Hematopoietic multipotent progenitor cell treated with erythropoietin and hydrocortisone succinate and interleukin-3 and kit ligand, for 4 days (in vitro differentiated cells): ENCODE measurements at places on chromosomes 3 and 15.

DNA sequence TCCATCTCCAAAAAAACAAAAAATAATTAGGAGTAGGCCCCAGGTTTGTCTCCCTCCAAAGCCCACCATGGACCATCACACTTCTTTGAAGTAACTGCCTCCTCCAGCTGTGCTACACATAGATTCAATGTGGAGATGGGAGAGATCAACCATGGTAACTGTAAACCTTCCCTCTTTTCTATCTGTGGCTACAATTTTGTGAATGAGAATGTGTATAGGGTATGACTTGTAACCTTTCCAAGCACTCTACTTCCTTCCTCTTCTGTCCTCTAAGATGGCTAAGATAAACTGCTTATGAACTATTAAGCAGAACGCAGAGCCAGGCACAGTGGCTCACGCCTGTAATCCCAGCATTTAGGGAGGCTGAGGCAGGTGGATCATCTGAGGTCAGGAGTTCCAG, 55.5 kb upstream of the ATP11B start:
- peak; percentile 59 for DNase-seq

- no peak for DNase-seq
Observed at GRCh38 chr3:101466465-101467309, 46.3 kb downstream of the SENP7 start.

DNA sequence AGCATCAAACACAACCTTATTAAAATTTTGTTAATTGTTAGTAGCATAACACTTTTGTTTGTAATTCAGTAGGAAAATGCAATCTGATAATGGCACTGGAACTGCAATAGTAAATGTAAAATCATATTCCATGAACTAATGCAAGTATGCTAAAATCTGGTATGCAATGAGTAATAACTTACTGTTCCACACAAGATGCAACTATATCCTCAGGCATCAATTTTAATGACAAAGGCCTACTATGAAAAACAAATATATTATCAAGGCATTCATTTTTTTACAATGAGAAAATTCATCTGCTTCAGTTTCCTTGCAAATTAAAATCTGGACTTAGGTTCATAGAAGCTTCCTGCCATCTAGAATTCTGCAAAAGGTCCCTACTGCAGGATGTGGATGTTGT, 1.4 kb upstream of the NSMCE3 start:
- DNase-seq = no peak

GRCh38 chr3:141227752-141228151, 3.9 kb upstream of the PXYLP1 start:
- no peak for DNase-seq

DNA sequence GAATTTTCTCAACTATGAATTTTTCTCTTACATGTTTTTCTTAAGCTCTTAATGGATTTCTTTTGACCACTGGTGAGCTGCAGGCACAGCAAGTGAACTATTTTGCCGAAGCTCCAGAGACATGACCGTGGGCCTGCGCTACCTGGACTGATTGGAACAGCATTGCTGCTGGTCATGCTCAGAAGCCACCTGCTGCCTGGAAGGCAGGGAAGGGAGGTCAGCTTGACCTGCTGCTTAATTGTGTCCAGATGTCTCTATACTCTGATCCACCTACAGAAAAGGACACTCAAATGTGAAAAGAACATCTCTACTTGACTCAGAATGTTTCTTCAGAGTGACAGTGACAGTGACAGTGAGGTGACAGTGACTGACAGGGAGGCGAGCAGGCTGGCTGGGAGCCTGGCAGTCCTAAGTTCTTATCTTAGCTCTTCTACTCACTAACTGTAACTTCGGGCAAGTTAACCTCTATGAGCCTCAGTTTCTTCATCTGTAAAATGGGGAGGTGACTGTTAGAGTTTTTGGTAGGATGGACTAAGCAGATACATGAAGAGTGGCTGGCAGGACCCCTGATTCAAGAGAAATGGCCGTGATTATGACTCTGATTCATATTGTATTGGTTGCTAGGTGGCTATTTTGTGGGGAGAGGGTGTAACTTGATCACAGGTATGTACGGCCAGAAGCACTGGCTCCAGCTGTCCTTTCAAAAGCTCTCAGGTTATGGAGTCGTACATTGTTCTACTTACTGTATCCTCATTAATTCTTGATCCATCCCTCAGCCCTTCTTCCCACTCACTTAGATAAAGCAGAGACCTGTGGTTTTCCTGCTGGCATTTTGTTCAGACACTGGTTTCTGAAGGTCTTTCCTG, 54.8 kb upstream of the DLG1 start:
- DNase-seq = no peak

DNA sequence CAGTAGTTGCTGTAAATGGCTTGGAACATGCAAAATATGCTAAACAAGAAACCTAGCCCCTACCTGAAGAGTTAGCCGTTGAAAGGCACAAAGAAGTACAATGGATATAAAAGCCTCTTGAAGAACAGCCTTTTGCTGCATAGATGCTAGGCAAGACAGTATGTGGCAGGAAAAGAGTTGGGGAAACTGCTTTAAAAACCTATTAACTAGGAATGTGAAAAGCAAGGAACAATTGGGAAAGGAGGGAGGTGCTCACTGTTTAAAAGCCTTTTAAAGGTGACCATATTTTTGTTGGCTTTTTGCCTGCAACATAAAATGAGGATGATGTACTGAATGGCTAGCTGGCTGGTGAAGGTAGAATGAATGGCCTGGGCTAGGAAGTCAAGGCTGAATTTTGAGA, 24.5 kb upstream of the SOX2 start:
- no peak for DNase-seq

GRCh38 chr3:130389743-130390478, 44.4 kb downstream of the COL6A5 start:
- DNase-seq = no peak

DNA sequence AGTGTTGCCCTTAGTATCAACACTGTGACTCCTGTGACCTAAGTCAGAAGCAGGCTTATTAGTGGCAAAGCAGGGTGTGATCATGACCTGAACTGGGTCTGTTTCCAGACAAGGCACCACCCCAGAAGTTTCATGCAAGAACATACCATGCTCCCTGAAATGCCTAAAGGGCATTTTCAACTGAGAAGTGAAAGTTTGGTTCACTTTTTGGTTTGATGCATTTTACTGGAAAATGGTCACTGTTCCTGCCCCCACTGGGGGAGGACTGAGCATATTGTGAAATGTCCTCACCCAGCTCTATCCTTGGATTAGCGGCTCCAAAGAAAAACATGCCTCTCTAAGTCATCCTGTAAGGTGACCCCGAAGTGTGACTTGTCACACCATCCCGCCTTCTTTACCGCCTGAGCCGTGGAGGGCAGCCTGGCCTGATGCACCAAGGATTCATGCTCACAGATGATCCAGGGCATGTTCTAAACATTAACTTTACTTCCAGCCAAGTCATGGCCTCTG, 3.1 kb upstream of the FAM240A start:
- no peak for DNase-seq

DNA sequence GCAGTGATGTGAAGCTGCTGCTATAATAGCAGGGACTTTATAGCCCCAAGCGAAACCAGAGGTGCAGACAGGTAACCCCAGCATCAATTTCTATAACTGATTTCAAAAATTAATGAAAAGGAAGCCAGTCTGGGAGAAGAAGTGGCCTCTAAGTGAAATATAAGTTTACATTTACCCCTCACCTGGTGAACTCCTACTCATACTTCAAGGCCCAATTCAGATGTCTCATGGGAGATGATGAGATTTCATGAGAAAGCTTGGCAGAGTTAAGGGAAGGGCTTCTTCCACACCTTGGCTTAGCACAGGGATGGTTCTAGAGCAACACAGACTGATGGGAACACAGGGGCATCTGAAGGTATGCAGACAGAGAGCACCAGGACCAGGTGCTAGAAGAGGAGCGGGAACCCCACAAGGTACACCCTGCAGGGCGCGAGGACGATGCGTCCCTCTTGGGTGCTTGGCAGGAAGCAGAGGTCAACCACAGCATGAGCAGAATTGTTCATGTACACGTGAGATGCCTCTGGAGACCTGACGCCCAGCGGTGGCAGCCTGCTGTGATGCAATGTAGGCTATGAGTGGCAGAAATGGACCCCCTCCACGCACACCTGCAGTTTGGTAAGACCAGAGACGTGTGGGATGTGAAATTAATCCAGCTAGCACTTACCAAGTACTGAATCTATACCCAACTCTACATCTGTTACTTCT, 102.9 kb downstream of the SRGAP3 start:
- DNase-seq = no peak

- no peak for DNase-seq
Observed at GRCh38 chr3:139441656-139442055, 34.7 kb downstream of the RBP2 start.

DNA sequence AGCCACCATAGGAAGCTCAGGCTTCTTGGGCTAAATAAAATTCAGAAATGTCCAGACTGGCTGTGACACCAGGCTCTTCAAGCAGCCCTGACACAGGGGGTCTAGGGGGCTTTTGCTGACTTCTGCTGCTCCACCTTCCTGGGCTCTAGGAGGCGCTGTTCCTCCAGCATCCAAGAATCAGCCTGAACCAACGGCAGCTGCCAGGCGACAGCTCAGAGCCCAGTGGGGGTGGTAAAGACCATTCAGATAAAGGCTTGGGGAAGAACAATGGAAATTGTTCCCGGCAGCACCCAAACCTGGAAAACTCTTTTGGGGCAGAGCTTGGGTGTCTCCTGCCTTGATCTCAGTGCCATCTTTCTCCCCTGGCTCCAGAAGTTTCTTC, 21.6 kb upstream of the PSTPIP1 start:
- peak; percentile 72 for DNase-seq

DNA sequence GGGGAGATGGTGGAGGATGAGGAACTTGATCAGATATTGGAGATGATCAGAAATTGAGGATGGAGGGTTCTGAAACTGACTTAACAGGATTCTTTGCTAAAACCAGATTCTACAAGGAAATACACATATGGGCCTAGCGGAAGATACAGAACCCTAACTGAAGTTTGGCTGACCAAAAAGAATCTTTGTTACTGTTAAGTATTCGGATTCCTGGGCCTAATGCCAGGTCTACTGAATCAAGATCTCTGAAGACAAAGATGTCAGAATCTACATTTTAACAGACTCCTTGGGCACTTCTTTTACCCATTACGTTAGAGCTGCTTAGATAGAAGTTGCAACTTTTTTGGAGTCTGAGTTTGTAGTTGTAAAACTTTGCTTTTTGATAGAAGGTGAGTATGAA, 137.7 kb downstream of the FNDC3B start:
- no peak for DNase-seq

DNA sequence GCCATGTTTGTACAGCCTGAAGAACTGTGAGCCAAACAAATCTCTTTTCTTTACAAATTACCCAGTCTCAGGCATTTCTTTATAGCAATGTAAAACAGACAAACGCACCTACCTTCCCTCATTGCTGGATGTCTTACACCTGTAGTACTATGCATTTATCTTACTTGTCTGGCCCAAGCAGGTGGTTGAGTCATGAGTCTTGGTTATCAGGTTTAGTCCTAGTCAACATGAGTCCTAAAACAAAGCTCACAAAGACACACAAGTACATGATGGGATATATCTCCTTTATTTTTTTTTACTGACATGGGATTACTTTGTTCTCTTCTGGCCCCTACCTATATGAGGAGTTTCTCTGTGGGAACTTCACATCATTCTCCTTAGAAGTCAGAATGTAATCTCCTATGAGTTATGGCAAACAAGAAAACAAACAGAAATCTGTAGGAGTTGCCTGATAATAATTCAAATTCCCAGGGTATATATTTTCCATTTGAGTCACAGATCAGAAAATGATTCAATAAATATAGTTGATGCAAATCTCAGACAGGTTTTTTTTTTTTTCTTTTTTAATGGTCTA, 33.6 kb upstream of the PLSCR2 start:
- no peak for DNase-seq

DNA sequence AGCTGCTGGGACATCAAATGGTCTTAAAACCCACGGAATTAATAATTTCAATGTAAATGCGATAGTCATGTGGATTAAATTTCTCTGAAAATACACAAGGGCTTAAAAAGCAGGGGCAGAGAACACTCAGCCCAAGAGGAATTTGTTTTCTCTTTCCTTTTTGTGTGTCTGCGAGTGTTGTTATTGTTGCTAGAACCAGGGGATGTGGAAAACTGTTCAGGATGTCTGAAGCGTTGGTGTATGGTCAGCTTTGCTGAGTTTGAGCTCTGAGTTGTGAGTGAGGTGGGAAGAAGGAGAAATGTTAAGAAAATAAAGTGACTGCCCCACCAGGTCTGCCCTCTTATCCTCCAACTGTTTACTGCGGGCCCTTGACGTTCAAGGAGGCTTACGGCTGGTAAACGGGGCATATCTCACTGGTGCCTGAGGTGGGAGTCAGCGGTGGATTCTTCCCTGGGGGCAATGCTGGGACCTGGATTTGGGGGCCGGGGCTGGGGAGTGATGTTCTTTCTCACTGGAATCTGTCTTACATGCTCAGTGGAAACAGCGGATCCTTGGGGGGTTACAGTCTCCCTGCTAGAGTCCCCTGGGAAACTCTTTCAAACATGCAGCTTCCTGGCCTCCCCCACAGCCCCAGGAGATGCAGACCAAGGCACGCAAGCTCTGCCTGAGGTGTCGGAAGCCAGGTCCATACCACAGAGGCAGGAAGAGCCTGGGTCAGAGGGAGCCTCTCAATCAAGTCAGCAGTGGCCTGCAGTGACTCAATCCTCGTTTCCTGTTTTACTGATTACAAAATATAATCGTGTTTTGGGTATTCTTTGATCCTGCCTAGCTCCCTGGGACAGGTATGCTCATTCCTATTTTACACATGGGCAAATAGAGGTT, 41.8 kb downstream of the ITGA11 start:
- DNase-seq = peak; percentile 58

GRCh38 chr3:197504641-197505121, 51.1 kb downstream of the BDH1 start:
- DNase-seq = no peak

- peak; percentile 41 for DNase-seq
Observed at GRCh38 chr3:15556512-15556911, 35.0 kb upstream of the COLQ start.

DNA sequence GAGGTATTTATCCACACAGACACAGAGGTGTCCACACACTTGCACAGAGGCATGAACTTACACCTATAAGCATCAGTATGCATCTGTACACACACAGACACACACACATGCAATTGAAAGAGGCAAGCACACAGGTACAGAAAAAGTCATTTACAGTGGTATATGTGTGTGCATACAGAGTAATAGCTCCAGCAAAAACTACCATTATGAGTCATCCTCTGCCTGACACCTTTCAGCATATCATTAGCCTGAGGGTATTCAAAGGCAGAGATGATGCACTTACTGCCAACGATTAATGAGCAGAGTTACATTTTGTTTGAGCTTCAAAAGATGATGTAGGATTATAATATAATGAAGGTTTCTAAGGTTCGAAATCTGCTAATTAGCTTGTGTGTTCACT, 100.3 kb upstream of the TPRG1 start:
- no peak for DNase-seq

GRCh38 chr15:38524156-38524555, 40.5 kb downstream of the RASGRP1 start:
- no peak for DNase-seq

DNA sequence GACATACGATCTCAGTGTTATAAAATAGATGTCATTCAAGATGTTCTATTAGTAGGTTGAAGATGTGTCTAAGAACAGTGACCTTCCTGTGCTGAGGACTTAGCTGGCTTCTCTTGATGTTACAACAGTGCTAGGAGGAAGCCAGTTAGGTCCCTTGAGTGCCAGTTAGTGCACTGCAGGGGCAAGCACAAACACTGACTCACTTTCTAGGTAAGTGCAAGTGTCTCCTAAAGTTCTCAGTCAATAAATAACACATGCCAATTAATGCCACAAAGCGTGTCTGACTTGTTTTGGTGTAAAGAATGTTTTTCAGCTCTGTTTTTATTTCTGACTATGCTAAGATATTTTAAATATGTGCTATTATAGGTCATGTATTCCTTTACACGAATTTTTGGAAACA, 211.8 kb downstream of the NAALADL2 start:
- no peak for DNase-seq

GRCh38 chr3:9301798-9302197, 52.4 kb upstream of the SRGAP3 start:
- no peak for DNase-seq
